ENCODE measurements at places on chromosomes 16 and 17.

- no peak for DNase-seq
These were observed 17.2 kb downstream of the CHCT1 start for GRCh38 chr17:60439501-60439900.

GRCh38 chr16:81369888-81370504 is 55.2 kb downstream of the GAN start:
- DNase-seq: no peak

- no peak for DNase-seq
These were observed 957.1 kb upstream of the RBFOX1 start for GRCh38 chr16:6375465-6376075.

GRCh38 chr16:23502466-23502865 is 7.8 kb downstream of the GGA2 start:
- no peak for DNase-seq

DNA sequence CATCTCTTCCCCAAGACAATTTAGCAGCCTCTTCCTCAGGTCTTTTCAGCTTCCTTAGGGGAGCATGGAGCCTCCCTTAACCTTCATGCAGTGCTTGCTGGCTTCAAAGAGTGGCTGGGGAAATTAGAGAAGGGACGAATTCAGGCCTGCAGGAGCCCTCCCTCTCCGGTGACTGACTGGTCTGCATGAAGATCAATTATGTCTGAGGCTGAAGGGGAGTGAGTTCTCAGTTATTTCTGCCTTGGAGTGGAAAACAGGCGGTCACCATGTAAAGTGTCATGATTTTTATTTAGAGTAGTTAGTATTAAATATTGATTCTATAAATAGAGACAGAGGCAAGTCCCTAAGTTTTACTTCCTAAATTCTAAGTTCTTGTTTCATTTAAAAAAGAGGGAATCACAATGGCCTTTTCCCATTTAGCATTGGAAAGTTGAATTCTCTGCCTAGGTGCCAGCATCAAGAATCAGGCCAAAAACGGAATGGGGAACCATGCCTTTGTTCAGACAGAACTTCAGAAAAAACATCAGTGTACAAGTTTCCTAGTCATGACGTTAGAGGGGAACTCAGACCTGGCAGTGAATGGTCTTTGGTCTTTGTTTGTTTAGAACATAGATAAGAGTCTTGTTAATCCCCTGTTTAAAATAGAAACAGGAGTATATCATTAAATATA is 4.4 kb downstream of the GABARAPL2 start:
- no peak for DNase-seq

DNA sequence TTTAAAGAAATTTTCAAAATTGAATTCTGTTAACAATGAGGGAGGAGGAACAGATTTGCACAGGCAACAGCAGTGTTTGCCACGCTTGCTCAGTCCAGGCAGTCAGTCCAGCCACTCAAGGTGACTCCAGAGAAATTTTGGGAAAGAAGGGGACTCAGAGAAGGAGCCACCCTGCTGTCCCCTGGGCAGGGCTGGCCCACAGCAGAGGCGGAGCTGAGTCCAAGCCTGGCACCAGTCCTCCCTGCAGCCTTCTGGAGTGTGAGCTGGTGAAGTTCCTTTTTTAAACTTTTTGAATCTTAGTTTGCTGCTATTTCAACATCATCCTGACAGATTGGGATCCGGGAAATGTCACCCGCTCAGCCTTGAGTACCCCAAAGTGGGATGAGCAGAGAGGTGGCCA is 14.5 kb upstream of the SLC47A2 start:
- no peak for DNase-seq

Measured in activated T-cell treated with anti-CD3 and anti-CD28 coated beads for 1 hour (primary cell).